T-helper 17 cell (primary cell): ENCODE measurements at places on chromosomes 11 and 22.

- no peak for DNase-seq
These were observed 6.8 kb downstream of the TRPM5 start for GRCh38 chr11:2437516-2437915.

DNA sequence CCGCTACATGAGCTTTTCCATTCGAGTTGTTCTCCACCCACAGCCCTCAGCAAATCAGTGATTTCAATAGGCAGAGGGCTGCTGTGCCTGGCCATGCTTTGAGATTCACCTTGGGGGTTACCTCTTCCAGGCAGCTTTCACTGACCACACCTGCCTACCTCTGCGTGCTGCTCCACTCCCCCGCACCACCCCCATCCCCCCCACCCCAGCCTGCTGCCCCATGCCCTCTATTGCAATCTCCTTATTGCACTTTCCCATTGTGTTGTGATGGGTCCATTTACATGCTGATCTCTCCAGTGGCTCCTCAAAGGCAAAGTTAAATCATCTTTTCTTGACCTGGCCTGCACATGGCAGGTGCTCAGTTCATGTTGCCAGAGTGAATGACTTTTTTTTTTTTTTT is 18.0 kb upstream of the POLA2 start:
- no peak for DNase-seq

DNA sequence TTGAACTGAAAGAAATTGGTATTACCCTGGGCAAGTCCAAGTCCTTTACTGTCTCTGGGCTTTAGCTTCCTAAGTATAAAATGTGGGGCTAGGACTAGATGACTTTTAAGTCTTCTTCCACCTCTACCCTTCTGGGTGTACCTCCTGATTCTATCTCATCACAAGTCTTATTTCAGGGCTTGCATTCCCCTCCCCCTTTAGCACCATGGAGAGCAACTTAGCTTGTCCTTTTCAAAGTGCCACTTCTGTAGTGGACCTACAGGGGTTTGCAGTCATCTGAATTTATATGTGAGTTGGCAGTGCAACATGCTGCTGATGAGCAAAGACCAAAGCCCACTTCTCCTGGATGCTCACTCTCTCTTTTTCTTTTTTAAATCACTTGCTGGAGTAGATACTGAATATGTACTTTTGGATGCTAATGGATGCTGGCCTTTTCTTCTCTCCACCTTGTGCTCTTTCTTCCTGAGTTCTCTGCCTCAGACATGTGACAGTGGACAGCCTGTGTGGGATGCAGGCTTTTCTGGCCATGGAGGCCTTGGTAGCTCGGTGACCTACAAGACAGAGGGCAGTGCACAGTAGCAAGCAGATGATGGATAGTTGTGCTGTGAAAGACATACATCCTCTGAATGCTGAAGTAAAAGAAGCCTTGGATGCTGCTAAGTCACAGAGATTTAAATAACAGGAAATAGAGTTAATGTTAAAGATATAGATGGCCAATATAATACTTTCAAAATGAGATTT is 185.0 kb downstream of the NELL1 start:
- no peak for DNase-seq

- DNase-seq = no peak
These were observed at the start of gene IFITM10 for GRCh38 chr11:1750481-1750839. IFITM10 (minus strand) TSS chr11:1750595; CDS start chr11:1750442, 153 bp downstream.

DNA sequence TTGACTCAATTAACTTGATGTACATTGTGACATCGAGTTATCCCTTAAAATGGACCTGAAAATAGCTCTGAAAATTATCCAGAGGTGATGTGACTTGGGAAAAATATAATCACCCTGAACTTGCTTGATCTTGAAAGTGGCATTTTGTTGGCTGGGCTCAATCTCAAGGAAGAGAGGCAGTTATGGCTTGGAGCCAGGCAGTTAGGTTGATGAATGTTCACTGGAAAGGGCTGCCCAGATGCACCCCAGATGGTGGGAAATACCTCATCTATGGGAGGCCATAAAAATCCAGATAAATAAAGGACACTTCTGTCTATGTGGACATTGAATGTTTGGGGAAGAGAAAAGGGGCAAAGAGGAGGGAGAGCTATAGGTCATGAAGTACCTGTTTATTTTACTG is 55.7 kb upstream of the OR5AN1 start:
- no peak for DNase-seq

DNA sequence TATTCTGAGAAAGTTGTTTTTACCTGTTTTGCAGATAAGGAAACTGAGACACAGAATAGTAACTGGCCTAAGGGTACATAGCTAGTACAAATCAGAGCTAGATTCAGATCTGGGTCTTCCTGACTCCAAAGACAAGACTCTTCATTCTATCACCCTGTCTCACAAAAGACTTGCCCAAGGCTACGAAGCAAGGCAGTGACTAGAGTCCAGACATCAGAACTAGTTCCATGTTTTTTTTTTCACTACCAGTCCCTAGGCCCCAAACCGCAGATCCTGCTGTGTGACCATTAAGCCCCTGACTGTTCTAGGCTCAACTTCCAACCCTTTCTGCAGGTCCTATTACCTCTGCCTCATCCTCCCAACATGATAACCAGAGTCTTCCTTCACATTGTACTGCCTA is 1.5 kb downstream of the BACE1-AS start:
- no peak for DNase-seq

DNA sequence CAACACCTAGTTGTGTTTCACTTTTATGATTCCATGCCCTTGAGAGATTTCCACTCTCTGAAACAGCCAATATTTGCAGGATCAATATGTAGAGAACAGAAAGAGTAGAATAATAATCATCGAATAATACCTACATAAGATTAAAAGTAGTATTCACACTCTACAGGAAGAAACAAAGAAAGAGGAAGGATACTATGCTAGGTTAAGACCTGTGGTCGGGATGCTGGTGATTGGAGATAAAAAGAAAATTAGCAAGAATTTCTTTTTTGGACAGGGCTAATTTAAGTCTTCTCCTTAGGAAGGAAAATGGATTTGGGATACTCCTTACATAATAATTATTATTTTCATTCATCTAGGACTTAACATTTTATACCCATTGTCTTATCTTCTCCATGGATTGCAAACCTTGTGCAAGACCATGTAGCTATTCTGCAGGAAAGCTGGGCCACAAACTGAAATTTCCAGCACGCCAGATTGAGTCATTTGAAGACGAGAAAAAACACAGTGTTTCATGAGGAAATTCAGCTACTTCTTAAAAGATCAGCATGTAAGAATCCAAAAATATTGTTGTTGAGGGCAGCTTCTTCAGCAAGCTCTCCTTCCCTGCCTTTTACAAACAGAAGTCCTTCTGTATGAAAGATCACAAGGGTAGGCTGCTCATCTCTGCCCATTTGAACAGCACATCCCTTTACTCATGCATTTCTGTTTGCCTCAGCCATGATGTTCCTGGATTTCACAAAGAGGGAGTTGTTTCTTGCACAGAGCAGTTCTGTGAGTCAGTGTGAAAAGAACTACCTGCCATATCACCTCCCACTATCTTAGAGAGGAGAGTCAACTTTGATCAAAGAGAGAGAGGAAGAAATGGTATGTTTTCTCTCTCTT is 90.7 kb downstream of the FAM76B start:
- DNase-seq = no peak

- DNase-seq = no peak
These were observed 438.2 kb downstream of the BUD13 start for GRCh38 chr11:116334596-116334995.

DNA sequence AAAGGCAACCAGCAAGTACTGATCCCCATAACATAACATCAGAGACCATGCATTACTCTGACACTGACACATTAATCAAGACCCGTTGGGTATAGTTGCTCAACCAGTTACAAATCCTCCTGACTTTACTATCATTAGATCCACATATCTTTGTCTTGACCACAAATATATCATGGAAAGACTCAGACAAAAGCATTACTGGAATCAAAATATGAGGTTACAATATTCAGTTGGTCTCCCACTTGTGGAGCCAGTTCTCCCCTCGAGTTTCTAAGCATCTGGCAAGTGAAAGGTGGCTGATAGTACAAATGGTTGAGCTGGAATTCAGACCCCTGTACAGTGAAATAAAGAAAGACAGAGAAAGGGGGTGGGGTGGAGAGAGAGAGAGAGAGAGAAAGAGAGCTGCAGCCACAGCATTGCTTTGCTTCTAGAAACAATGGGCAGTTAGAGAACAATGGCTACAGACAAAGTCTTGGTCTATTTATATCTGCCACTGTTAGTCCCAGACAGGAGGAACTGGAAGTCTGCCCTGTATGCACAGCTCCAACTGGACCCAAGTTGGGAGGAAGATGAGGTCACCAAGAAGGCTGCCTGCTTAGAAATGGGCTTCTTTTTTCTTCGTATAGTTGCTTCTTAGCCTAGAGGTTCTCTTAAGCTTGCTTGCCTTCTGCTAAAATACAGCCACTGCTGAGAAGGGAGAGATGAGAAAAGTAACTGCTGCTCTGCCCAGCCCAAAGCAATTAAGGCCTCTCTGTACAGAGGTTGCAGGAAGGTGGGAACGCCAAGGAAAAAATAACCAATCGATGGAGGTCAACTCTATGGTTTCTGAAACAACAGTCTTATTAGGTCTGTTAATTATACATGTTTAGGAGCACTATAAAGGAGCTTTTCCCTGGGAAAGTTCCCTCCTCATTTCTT is 85.5 kb downstream of the ETS1 start:
- no peak for DNase-seq

DNA sequence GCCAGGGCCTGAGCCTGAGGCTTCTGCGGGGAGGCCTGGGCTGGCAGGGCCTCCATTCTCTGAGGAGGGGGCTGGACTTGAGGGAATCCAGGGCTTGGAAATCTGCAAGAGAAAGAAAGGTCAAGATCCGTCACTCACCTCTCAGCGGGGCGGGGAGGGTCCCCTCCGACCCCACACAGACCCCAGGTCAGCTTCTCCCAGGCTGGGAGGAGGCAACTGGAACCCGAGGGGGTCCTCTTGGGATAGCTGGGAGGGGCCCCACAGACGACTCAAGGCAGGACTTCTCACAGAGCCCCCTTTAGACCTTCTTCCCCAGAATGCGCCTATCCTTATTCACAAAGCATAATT is 11.0 kb downstream of the TNKS1BP1 start:
- no peak for DNase-seq

DNA sequence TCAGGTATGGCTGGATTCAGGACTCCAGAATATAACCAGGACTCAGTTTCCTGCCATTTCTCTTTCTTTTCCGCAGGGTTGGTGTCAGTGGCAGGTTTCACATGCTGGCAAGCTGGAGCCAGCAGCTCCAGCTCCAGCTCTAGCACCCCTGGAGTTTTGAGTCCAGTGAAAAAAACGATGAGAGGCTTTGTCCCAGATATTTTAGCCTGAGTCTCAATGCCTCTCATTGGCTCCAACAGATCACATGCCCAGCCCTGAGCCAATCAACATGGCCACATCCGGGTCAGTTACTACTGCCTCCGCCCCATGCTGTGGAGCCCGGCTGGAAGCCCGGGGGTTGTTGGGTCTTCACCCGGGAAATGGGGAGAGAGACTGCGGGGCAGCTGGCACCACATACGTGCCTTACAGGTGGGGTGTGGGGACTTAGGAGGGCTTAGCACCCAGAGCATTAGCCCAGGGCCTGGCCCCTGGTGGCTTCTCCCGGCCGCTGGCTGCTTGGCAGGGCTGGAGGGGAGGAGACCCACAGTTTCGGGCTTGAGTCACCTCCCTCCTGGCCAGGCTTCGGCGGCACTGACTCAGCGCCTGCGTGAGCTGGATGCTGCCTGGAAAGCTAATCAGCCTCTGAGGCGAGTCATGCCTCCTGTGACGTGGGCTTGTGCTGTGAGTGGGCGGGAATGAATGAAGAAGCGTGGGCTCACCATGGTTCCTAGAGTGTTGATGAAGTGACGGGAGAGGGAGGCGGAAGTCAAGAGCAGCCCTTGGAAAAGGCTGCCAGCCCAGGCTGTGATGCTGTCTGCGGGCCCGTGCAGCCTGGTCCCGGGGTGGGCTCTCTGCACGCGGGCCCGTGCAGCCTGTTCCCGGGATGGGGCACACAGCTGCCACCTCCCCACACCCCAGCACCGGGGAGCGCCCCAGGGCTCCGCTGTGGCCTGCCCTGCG is 15.3 kb upstream of the MRTFA start:
- peak; percentile 72 for DNase-seq
